ENCODE measurements at places on chromosomes 16 and 17.

- no peak for DNase-seq
Observed at GRCh38 chr16:70682239-70683145, 3.4 kb downstream of the MTSS2 start.

GRCh38 chr16:56941856-56942331, 10.0 kb downstream of the HERPUD1 start:
- no peak for DNase-seq

DNA sequence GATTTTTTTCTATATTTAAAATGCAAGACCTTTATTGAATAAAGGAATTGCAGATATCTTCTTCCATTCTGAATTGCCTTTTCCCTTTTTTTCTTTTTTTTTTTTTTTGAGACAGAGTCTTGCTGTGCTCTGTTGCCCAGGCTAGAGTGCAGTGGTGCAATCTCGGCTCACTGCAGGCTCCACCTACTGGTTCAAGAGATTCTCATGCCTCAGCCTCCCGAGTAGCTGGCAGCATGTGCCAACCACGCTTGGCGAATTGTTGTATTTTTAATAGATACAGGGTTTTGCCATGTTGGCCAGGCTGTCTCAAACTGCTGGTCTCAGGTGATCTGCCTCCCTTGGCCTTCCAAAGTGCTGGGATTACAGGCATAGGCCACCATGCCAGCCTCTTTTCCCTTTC, 151.5 kb downstream of the CEP112 start:
- peak; percentile 11 for DNase-seq

GRCh38 chr17:64234961-64235360, 28.1 kb downstream of the TEX2 start:
- no peak for DNase-seq

DNA sequence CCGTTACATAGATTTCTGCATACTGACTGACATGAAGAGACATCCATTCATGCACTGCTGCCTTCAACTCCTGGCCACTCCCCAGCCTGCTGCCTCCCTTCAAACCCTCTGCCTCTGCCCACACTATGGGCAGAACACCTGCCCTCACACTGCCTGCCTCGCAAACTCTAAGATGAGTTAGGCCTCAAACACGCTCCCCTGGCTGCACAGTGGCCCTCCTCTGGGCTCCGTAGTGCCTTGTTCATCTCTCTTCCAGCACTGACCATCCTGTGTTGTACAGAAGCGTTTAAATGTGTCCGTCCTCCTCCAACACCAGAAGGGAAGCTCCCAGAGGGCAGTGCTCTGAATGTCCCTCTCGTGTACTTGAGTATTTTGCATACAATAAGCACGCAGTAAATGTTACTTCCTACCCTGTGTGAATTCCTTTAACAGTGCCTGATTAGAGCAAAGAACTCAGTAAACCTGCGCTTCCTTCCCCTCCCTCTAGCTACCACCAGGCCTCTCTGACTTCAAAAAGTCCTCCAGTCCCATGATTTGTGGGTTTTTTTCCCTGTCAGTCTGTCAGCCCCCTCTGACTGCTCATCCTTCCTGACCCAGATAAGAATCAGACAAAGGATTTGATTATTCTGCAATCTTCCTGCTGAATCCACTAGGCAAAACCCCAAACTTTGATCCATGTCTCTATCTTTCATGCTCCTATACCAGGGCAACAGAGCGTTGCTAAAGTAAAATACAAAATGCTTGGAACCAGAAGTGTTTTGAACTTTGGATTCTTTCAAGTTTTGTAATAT, 3.9 kb downstream of the DHX33 start:
- DNase-seq = no peak

GRCh38 chr16:59411961-59412841, 678.1 kb upstream of the GOT2 start:
- DNase-seq = no peak

DNA sequence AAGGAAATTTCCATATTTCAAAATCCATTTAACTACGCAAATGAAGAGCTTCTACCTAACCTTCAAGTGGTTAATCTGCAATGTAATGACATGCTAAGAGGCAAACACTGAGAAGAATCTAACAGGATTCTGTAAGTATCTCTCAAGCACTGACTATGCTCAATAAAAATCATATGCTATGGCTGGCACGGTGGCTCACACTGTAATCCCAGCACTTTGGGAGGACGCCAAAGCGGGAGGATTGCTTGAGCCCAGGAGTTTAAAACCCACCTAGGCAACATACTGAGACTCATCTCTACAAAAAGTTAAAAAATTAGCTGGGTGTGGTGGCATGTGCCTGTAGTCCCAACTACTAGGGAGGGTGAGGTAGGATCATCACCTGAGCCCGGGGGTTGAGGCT, 32.7 kb downstream of the GNA13 start:
- DNase-seq = no peak

DNA sequence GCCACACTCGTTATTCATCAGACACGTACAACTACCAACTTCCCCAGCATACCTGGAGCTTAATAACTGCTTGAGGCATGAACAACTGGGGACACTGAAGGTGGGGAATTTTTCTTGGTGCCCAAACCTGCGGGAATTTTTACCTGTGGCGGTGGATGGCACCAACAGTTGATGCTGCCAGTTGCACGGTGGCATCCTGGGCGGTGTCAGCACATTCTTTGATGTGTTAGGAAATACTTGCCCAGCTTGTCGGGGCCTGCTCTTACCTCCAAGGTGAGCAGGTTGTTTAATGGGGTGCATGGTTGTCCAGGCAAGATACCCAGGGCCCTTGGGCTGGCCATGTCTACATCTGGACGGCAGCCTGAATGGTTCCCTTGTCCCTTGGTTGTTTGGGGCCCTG, 79.6 kb downstream of the CRISPLD2 start:
- DNase-seq = no peak

GRCh38 chr16:67873435-67874370, 851 bp downstream of the EDC4 start:
- no peak for DNase-seq

DNA sequence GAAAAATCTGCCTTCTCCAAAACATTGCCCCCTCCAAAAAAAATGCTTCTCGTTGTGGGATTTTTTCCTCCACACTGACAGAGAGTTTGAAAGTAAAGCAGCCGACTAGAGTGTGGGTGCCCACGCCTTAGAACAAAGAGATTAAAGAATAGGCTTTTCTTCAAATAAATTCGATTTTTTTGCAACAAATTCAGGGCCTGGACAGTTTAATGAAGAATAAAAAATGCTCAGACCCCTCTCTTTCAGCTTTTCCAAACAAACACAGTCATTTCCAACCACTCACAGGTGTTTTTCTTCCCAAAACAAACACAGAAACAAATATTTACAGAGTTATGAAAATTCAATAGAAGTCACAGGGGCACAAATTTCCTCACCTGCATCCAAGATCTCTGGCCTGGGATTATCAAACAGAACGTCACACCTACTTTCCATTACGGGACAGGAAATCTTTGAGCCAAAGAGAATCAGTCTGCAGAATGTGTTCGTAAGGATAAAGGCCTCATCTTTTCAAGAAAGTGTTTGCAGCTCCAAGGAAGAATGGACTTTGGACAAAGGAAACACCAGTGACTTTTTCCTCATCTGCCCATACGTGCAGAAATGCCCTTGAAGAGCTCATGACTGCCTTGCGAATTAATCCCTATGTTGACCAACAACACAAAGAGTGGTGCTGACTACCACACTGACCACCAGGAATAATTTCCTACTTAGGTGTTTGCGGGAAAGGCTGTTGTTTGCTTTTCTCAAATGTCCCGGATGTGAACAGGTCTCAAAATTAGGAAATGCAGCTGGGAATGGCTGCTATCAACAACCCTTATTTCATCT, 31.3 kb upstream of the TOX3 start:
- no peak for DNase-seq

DNA sequence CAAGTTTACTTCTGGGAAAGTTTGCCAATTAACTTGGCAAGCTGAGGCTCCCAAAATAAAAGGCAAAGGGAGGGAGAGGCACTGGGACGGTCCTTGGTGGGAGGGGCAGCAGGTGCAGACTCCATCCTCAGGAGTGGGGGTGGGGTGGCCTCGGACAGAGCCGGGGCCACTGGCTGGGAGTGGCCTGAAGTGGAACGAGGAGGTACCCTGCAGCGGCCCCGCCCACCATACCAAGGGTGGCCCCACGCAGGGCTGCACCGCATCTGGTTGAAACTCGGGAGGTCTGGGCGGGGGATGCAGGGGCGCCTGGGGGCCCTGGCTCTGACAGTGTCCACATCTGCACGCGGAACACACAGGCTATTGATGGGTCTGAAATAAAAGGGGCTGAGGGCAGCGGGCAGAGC, 42.4 kb upstream of the SLC38A10 start:
- DNase-seq = no peak

- no peak for DNase-seq
Observed at GRCh38 chr16:31113121-31114120, 4.0 kb upstream of the KAT8 start.

DNA sequence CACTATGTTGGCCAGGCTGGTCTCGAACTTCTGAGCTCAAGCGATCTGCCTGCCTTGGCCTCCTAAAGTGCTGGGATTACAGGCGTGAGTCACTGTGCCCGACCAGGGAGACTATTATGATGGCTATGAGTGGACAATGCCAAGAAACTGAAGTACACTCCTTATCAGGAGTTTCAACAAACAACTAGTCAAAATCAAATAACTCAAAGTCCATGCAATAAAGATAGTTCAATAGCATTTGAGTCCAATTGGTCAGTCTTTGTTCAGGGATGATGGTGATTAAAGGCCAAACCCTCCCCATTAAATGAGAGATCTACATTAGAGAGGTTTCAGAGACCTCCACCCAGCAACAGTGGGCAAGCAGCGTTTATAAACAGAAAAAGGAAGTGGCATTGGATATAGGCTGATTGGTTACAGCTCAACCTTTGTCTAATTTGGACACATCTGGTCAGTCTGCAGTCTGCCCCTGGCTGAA, 8.0 kb downstream of the CHST5 start:
- DNase-seq = no peak

DNA sequence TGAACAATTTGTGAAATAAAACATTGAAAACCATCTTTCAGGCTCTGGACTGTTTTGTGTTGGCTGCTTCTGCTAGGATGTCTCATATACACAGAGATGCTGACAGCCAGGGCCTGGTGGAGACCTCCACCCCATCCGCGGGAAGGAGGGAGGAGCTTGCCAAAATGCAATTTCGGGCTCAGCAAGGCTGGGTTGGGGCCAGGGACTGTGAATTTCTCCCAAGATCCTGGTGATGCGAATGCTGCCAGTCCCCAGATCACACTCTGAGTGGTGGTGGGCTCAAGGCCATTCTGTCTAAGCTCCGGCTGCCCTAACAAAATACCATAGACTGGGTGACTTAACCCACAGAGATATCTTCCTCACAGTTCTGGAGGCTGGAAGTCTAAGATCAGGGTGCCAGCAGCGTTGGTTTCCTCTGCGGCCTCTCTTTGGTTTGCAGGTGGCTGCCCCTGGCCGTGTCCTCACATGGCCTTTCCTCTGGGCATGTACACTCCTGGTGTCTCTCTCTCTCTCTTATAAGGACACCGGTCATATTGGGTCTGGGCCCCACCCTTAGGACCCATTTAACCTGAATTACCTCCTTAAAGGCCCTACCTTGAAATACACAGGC, 89.8 kb downstream of the CRISPLD2 start:
- no peak for DNase-seq

DNA sequence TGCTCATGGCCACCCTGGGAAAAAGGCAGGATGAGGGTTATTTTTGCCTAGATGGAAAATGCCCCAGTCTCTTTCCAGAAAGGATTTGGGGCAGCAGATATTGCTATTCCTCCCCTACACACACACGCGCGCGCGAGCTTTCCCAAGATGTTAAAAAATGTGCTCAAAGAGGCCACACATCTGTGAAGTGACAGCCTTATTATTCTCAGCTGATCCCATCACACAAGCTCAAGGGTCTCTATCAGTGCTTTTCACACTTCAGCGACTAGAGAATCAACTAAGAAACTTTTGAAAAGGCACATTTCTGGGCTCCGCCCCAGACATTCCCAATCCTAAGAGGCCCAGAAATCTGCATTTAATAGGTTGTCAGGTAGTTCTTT, 5.7 kb upstream of the RAB5C start:
- DNase-seq = no peak

DNA sequence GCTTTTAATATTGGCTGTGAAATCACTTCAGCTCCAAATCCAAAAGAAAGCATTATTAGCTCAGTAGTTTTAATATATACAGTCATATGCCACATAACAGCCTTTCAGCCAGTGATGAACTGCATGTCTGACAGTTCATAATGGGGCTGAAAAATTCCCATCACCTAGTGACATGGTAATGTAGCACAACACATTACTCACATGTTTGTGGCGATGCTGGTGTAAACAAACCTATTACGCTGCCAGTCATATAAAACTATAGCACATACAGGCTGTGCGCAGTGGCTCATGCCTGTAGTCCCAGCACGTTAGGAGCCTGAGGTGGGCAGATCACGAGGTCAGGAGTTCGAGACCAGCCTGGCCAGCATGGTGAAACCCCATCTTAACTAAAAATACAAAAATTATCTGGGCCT, 92.2 kb downstream of the TUBD1 start:
- no peak for DNase-seq

DNA sequence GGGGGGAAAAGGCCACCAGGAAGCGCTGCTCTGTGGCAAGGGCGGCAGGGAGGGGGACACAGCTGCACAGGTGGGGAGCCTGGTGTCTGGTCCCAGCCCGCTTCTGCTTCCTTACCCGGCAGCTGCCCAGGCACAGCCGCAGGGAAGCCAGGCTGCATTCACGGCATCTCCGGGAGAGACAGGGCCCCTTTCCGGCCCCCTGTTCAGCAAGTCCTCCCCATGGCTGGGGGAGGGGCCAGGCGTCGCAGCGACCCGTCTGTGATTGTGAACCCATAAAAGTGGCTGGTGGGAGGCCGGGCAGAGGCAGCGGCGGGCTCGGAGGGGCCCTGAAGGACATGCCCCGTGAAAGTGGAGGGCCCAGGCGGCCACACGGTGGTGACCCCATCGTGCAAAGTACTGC, 28.7 kb downstream of the SOX8 start:
- peak; percentile 51 for DNase-seq

DNA sequence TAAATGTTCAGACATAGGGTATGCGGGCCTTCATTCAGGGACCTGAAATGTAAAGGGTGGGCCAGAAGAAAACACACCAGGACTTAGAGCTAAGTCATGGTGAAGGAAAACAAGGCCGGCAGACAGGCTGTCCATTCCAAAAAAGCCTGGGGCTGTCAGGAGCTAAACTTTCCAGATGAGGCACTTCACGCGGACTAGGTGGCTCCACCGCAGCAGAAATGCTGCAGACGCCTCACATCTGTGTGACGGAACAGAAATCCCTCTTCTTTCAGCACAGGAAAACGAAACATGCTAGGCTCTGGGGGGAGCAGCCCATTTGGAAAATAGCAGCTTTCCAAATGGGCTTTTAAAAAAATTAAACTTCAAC, 88.7 kb downstream of the HS3ST3A1 start:
- no peak for DNase-seq

- peak; percentile 55 for DNase-seq
Observed at GRCh38 chr16:79599256-79599836, 1.2 kb downstream of the MAF start.

GRCh38 chr16:83095941-83096692, 469.3 kb downstream of the CDH13 start:
- DNase-seq = no peak

All from nephron progenitor cell (in vitro differentiated cells).